ENCODE measurements at places on chromosomes 13 and 19.
A peak's percentile ranks its signal among the peaks of the same experiment; 100 is the strongest.

DNA sequence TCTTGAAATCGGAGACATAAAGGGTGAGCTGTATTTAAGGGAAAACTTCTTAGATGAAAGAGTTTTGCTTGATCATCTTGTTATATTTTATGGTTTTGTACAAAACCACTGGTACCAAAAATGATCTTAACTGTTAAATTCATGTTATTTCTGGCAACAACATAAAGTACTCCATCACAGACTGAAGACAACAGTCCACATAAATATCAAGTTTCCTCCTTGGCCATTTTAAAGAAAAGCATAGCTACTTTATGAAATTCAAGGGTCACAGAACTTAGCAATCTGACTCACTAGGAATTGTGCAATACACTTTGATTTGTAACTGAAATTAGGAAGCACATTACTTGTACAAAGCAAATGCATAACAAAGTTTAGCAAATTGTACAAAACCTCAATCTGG is 66.3 kb downstream of the TBC1D4 start:
- peak; percentile 20 for DNase-seq

- no peak for DNase-seq
These were observed 8.3 kb upstream of the MZF1 start for GRCh38 chr19:58581227-58582141.

DNA sequence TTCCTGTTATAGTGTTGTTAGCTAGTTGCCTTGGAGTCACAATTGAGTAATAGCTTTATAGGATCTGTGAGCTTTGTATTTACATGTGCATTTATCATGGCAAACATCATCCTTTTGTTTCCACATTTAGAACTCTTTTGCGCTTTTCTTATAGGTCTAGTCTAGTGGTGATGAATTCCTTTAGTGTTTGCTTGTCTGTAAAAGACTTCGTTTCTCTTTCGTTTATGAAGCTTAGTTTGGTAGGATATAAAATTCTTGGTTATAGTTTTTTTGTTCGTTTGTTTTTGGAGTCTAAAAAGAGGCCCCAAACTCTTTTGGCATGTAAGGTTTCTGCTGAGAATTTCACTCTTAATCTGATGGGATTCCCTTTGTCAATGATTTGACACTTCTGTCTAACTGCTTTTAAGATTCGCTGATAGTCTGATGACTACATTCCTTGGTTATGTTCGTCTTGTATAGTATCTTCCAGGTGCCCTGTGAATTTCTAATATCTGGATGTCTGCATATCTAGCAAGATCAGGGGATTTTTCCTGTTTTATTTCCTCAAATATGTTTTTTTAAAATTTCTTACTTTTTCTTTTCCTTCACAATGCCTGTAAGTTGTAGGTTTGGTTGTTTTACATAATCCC is 20.2 kb downstream of the DNAJC3 start:
- DNase-seq: no peak

DNA sequence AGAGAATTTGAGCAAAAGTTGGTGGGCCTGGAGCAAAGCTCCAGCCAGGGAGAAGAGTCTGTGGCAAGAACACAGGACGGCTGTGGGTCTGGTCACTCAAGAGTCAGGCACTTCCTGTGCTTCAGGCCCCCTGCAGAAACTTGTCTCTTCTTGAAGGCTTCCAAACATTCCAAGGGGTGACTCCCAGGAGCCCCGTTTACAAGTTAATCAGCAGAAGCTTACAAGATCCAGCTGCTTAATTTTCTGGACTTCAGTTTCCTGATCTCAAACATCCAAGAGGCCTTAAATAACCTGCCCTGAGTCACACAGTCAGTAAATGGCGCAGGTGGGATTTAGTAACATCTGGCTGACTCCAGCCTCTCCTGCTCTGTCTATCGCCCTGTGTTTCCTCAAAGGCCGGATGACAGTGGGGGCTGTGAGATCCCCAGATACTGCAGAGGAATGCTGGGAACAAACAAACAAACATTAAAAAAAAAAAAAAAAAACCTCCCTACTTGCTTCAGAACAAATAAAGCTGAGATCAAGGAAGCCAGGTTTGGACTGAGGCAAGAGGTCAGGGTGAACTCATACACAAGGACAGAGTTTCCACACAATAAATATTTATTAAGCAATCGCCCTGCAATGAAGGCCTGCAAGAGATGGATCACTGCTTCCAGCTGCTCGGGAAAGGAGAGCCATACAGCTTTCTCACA is 175.4 kb upstream of the RFC3 start:
- DNase-seq: peak; percentile 49

GRCh38 chr13:110364081-110364480 is 57.0 kb downstream of the COL4A2 start:
- DNase-seq: no peak

DNA sequence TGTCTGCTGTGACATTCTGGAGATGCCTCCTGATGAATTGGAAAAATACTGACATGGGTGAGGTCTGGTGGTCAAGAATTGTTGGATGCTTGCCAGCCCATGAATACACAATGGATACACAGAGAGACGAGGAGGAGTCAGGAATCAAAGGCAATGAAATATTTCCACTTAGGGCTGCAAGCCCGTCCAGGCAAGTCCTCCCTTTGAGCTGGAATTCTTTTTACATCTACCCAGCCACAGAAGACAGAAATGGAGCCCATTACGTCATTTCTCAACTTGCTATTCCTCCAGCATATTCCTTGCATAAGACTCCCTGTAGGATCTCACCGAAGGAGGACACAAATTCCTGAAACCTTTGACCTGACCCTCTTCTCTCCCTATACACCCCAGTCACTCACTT is 15.7 kb upstream of the IGFL4 start:
- peak; percentile 67 for DNase-seq

GRCh38 chr13:112573710-112574109 is 14.2 kb downstream of the TUBGCP3 start:
- no peak for DNase-seq

DNA sequence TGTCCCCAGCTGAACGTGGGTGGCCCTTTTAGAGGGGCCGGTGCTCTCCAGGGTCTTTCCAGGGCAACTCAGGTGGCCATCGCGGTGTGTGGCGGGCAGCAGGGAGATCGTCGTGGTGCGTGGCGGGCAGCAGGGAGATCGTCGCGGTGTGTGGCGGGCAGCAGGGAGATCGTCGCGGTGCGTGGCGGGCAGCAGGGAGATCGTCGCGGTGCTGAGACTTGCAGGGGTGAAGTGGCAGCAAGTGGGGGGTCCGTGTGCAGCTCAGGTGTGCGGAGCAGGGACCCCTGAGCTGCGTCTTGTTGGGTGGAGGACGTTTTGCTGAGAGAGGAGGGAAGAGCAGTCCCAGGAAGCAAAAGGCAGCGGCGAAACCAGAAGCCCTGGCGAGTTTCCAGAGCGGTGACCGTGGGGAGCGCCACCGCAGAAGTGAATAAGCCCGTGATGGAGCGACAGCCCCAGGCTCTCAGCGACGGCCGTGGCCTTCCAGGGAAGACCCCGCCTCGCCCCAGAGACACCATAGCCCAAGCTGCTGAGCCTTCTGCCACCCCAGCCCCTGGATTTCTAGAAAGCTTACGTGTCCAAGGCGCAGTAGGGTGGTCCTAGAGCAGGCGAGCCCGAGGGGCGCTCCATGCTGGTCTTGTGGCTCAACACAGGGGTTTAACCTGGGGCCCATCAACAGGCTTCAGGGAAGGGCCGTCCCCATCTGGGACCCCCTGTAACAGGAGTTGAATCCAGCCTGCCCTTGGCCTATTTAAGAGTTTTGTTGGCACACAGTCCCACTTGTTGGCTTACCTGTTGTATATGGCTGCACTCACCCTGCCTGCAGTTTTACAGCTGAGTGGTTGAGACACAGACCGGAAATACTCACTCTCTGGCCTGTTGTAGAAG is 5.4 kb downstream of the NCLN start:
- DNase-seq: no peak

- no peak for DNase-seq
These were observed 7.3 kb upstream of the HS6ST3 start for GRCh38 chr13:96082640-96083039.

DNA sequence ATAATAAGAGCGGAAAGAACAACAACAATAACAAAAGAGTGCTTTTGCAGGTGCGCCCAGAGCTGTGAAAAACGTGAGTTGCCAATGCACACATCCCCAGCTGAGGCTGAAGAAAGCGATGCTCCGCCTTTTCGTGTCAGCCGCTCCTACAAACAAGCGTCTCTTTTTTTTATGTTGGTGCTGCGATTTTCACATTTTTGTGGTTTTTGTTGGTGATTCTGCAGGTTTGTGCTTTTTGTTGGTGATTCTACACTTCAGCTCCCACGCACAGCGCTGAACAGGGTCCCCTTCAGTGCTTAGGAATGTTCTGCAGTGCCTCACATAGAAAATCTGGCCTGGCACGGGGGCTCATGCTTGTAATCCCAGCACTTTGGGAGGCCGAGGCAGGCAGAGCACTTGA is 7.3 kb upstream of the SBK3 start:
- no peak for DNase-seq

DNA sequence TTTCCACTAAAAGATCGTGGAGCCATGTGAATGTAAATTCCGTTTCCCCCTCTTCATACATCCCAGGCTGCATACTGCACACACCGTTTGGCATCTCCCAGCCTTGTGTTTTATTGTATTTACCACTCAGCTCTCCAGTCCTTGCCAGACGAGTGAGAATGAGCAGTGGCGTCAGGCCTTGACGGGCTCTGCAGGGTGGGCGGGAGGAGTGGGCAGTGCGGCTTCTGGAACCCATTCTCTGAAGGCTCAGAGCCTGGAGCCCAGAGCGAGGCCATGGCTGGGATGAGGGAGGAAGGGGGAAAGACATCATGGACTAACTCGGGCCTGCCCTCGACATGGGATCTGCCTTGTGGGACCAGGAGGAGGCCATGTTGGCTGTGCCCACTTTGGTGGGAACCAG is 25.1 kb downstream of the BICRA start:
- DNase-seq: no peak

GRCh38 chr13:62088165-62088564 is 672.5 kb upstream of the PCDH20 start:
- DNase-seq: no peak

DNA sequence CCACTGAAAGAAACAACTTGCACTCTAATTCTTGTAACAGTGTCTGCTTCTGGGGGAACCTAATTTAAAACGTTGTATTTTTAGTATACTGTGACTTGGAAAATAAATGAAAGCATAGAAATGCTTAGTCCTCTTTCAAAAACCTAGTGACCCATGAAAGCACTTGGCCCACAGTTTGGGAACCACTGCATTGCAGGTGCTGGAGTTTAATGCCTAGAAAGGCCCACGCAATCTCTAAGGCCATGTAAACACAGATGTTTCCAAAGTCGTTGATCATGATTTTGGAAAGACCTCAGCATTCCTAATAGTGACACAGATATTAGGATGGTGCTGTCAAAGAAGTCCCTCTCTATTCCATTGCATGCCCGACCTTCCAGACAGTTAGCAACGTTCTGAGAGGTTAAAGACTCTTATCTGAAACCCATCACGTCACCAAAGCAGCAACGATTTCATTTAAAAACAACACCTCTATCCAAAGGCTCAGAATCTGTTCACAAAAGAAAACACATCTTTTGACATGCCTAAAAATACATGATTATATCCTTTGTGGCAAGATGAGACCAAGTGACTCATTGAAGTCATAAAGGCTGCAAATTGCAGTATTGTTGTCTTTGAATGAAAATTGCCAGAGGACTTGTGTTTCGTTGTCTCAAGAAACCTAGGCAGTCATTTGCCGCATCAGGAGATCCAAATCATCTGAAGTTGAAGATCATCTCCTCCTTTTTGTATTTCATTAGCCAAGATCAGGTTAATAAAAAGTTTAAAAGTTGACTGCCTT is 328.0 kb upstream of the ZNF507 start:
- no peak for DNase-seq

DNA sequence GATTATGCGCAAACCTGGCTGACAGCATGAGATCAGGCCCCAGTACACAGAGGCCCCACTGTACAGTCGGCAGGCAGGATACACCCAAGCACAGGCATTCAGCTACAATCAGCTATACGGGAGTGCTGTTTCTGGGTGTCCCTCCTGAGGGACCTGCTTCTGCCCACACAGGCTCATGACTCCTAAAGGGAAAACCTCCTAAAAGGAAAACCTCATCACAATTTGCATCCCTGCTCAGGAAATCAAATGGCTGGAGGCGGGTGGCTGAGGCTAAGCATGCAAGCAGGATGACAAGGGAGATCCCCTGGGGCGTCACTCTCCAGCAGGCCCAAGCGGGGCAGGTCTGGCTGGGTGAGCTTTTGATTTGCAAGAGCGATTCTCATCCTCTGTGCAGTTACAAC is 99.8 kb downstream of the CRYL1 start:
- DNase-seq: no peak

DNA sequence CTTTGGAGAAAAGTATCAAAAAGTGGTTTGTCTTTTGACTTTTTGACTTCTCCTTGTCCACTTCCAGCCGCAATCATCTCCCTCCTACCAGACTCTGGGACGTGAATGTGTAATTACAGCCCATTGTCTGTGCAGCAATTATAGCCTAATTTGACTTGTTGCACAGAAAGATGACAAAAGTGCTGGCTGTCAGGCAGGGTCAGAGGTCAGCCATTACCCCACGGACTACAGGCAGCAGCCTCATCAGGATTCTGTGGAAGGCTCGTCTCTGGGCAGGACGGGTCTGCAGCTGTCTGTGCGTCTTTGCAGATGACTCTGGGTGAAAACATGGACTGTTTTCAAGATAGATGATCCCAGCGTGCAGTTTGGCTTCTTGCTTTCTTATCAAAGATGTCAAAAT is 102.2 kb upstream of the EDNRB start:
- DNase-seq: no peak

DNA sequence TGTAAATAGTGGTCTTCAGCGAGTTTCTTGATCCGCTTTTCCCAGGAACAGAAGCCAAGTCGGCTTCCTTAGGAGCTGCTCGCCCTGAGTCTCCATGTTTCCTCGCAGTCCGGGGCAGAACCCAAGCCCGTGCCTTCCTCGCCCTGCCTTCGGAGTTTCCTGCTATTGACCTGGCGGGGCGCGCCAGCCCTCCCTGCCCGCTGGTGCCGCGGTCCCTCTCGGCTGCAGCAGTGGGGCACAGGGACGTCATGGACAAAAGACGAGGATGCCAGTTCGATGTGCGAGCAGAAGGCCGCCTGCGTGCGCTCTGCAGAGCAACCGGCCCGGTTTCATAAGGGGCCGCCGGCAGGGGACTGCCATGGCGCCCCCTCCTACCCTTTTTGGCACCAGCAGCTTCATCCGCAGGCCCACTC is 156.6 kb downstream of the TM9SF2 start:
- no peak for DNase-seq

DNA sequence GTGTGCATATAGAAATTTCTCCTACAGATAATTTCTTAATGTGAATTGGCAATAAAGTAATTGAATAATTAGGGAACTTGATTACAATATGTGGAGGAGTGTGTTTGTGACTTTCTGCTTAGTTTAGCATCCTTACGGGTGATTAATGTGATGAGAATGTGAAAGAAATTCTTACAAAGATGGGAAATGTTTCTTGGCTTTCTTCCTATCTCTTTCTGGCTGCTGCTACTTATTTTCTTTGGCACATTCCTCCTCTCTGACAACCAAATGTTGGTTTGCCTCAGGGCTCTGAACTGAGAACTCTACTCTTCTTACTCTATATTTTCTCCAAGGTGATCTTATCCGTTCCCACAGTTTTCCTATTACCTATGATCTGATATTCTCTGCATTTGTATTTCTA is 300.1 kb downstream of the TBC1D4 start:
- DNase-seq: no peak

- DNase-seq: no peak
These were observed 49.4 kb upstream of the DOCK9 start for GRCh38 chr13:99027260-99027659.

GRCh38 chr13:89574077-89574476 is 1773.4 kb upstream of the MIR17HG start:
- no peak for DNase-seq
